ENCODE measurements at places on chromosomes 2 and 18.

DNA sequence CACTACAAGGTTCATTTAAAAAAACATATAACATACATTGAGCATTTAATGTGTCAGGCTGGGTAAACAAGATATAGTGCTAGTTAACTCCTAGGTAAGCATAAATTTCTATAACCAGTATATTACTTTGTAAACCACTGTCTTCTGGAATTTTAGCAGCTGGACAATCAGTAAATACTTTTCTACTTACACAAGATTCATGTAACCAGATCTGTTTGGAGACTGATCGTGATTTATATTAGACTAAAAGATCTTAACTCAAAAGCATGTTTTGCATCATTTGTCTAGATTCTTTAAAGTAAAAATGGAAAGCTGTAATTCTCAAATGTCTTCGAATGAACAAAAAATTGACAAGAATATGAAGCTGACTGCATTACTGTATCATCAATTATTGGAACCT, 941 bp upstream of the SGO2 start:
- DNase-seq: no peak

DNA sequence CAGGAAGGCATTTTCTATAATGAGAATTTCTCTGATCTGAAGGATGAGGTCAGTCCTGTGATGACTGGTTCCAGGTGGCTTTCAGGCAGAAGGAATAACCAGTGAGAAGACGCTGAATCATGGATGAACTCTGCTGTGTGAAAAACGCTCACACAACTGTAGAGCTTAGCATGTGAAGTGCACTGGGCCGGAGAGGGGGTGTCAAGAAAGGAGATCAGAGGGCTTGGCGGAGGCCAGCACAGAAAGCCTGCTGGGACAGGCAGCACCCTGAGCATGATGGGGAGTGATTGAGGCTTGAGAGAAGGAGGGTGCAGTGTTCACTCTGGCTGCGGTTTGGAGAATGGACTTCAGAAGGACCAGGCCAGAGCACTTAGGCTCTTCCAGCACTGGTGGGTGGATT, 236.5 kb downstream of the TPGS2 start:
- no peak for DNase-seq

DNA sequence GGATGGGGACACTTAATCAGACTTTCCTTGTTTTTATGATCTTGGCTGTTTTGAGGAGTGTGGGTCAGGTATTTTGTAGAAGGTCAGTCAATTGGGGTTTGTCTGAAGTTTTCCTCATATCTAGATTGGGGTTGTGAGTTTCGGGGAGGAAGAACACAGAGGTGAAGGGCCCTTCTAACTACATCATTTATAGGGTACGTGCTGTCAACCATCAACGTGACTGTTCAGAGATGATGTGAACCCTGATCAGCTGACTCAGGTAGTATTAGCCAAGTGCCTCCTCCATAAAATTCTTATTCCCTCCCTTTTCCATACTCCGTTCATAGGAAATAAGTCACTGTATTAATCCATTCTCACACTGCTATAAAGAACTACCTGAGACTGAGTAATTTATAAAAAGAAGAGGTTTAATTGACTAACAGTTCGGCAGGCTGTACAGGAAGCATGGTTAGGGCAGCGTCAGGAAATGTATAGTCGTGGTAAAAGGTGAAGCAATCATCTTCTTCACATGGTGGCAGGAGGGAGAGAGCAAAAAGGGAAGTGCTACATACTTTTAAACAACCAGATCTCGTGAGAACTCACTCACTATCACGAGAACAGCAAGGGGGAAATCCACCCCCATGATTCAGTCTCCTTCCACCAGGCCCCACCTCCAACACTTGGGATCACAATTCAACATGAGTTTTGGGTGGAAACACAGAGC, 547.1 kb upstream of the LINC00305 start:
- DNase-seq: no peak

DNA sequence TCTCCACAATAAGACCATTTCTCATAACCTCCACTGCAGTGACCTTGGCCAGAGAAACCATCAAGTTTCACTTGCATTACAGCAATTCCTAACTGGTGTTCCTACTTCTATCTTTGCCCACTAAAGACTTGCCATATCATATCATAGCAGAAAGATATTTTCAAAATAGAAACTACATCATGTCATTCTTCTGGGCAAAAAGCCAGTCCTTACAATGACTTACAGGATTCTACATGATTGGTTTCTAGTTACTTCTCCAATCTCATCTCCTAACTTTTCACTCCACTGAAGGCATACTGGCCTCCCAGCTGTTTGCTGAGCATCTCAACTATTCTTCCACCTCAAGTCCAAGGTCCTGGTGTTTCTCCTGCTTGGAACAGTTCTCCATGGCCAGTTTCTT, 151.4 kb downstream of the HNMT start:
- DNase-seq: no peak

DNA sequence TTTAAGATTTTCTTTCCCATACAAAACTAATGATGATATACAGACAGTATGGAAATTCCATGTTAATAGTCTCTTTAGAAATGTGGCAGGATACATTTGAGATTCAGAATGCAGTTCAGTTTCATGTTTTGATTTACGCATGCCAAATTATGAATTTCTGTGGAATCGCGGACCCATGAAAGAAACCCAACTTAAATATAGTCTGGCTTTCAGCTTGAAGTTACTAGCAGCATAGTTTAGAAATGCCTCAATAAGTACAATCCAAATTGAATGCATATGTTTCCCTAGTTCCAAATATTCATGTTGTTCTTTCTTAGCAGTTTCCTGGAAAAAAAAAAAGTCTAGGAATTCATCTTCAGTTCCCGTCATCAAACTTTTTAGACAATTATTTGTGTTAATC, 164.1 kb upstream of the RASGRP3 start:
- no peak for DNase-seq

GRCh38 chr2:37250869-37251740, 19.6 kb downstream of the NDUFAF7 start:
- DNase-seq: no peak

GRCh38 chr2:161095314-161095713, 64.9 kb upstream of the TANK start:
- DNase-seq: no peak

GRCh38 chr2:168784993-168785392, 17.4 kb upstream of the NOSTRIN start:
- DNase-seq: no peak

GRCh38 chr2:149585166-149585885, 2.2 kb downstream of the MMADHC start:
- DNase-seq: no peak
